ENCODE measurements at places on chromosomes 16 and 17.

GRCh38 chr17:77691216-77692085 lies 267.1 kb upstream of the TNRC6C start:
- DNase-seq, result no peak

- DNase-seq, result peak; percentile 69
These were observed at the start of gene KCNAB3 for GRCh38 chr17:7929158-7930023. KCNAB3 (minus strand) TSS chr17:7929856; CDS start chr17:7929435, 421 bp downstream.

DNA sequence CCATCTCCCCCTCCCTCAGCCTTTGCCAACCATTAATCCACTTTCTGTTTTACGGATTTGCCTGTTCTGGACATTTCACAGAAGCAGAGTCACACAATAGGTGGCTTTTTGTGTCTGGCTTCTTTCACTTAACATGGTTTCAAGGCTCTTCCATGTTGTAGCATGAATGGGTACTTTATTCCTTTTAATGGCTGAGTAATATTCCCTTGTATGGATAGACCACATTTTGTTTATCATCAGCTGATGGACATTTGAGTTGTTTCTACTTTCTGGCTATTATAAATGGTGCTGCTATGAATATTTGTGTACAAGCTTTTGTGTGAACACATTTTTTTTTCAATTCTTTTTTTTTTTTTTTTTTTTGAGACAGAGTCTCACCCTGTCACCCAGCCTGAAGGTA lies 175.6 kb upstream of the RPH3AL start:
- no peak for DNase-seq

DNA sequence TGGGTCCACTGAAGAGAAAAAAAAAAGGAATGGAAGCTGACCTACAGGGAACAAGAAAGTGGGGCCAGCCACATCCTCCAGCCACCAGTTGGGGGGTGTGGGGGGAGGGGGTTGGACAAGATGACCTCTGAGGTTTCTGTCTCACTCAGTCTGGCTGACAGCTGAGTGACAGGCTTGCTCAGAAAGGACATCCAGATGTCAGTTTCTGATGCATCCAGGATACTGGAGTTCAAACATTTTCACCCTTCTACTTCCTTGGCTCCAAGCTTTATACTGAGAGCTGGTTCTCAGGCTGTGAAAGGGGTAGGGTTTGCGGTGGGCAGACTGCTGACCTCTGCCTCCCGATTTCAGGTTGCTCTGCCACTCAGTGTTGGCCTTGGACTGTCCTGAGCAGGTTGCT lies 2178.3 kb downstream of the TP53TG3F start:
- no peak for DNase-seq

DNA sequence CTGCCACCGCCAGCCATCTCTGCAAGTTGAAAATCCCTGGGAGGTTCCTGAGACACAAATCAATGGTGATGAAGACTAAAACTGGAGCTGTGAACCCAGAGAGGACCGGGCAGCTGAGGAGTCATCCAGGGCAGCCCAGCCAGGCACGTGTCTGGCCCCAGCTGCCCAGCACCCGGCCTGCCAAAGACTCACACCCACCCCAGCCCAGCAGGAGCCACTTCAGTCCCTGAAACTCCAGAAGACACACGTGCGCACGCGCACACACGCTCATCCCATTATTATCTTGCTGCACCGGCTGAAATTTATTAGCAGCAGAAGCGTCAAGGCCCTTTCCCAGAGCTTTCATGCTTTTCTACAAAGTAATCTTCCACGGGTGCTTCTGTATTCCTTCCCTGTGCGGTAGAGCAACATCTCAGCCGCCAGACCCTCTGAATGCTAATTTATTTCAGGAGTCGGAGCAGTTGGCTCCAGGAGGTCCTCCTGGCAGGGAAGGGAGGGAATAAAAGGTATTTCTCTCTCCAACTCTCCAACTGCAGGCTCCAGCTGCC lies 59.8 kb upstream of the RBFOX3 start:
- DNase-seq, result no peak

- peak; percentile 93 for DNase-seq
These were observed 3.0 kb downstream of the HOXB4 start for GRCh38 chr17:48575066-48575582.

DNA sequence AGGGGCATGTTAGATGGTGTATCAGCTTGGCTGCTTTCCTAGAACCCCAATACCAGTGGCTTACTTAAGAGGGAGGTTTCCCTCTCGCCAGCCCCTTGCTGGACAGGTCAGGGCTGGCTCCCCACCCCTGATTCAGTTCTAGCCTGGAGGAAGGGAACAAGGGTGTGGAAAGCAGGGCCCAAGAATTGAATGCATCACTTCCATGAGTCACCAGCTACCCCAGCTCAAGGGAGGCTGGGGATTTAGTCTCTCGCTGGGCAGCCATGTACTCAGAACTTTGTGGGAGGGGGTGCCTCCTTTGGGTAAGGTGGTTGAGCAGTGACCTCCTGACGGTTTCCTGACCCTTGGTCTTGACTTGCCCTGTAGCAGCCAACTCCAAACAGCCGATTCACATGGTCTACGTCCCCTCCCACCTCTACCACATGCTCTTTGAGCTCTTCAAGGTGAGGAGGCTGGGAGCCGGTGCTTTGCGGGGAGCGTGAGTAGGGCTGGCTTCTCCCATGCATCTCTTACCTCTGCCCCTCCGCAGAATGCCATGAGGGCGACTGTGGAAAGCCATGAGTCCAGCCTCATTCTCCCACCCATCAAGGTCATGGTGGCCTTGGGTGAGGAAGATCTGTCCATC lies 12.8 kb downstream of the PDK2 start:
- DNase-seq, result peak; percentile 61

DNA sequence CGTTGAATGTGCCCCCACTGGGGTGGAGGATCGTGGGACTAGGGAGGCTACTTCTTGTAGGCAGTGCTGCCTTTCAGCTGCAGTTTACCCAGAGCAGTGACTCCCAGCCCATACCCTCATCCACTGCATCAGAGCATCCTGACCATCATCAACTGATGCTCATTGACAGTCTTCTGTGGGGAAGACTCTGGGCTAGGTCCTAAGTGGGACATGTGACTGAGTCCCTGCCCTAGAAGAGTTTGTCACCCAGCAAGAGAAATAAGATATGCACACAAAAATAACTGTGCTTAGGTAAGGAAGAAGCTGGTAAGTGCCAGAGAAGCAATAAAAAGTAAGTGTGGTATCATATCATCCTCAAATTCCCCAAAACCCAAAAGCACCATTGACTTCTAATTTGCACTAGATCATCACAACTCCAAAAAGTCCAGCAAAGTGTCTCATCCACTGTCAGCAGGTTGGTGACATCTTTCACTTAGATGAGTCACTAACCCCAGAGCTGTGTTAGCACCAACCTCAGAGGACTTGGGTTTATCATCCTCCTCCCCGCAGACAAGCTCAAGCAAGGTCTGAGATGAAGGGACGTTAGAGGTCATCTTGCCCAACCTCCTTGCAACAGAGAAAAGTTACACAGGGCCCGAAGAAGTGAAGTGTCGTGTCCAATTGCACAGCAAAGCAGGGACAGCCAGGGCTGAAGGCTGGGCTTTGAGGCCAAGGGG lies 99.0 kb downstream of the CCDC182 start:
- DNase-seq, result peak; percentile 59

GRCh38 chr16:73298562-73298961 lies 250.6 kb upstream of the ZFHX3 start:
- peak; percentile 55 for DNase-seq

GRCh38 chr16:76661691-76662235 lies 384.6 kb downstream of the CNTNAP4 start:
- peak; percentile 21 for DNase-seq

DNA sequence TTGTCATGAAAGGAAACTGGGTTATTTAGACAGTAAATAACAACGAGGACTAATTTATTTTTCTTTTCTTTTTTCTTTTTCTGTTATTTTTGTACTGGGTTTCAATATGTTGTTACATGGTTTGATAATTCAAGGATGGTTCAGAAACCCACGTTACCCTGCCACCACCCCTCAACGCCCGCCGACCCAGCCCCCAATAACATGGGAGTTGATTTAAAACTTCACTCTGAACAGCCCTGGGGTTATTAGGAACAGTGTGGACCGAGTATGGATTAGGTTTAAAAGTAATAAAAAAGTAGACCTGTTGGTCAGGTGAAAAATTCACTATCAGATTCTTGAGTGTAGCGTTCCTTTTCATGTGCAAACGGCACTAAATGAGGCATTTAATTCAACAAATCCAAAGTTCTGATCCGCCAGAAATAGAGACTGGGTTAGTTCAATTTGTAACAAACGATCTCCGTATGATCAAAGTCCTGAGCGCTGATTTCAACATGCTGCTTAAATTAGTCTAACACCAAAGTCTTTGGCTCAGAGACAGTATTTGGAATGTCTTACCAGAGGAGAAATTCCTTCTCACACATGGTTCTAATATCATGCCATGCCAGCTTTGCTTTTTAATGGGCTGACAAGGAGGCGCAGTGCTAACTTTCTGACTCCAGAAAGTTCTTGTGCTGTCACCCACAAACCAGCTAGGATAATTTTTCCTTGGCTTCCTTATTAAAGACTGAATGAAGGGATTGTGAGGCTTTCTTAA lies 173.1 kb upstream of the IRX3 start:
- no peak for DNase-seq

All from amniotic epithelial cell (primary cell).